ENCODE measurements at places on chromosomes 6 and 20.

DNA sequence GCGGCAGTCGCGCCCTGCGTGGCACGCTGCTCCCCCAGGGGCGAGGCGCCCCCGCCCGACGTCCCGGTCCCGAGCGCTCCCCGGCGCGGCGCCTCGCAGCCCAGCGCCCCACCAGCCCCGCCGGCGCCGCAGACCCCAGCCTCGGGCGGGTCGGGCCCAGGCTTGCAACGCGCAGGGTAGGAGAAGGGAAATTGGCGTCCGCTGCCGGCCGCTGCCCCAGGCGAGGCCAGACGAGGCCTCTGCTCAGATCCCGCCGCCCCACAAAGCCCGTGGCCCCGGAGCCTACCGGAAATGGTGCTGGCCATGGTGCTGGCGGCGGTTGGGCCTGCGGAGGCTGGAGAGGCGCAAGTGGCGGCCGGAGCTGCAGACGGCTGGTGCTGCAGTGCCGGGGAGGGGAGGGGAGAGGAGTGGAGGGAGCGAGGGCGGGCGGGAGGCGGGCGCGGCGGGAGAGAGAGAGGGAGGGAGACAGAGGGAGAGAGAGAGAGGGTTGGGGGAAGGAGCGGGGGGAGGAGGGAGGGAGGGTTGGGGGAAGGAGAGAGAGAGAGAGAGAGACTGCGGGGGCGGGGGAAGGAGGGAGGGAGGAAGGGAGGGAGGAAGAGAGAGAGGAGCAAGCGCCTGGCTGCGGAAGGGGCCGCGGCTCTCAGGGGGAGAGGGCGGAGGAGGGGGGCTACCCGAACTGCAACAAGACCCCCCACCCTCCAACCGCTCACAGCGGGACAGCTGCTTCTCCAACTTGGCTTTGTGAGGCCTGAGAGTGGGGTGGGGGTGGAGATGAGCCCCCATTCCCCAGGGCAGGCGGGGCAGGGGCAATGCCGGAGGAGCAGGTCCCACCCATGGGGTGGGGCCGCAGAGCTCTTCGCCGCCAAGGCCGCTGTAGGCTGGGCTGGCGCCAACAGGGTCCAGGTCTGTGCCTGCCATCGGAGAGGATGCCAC, at the start of gene STMN3:
TSS of gene STMN3 (minus strand) at position 384 of the 933 bp plus-strand sequence. CDS start at position 305, 79 bp downstream.
- peak; percentile 96 for DNase-seq

GRCh38 chr6:109229536-109229935, 134.2 kb downstream of the CEP57L1 start:
- DNase-seq: no peak

DNA sequence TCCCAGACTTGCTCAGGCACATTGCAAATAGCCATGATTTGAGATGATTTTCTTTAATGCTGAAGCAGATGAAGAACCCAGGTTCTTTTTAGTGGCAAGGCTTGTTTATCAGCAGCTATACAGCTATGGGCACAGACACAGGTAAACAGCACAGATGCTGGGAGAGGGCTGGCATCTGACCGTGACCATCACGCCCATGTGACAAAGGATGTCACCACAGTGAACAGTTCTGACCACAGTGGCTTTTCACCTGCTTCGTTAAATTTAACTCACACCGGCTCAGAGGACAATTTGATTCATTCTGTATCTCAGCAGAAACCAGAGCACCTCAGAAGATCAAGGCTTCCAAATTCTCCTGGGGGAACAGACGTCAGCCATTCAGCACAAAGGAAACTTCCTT, 142.6 kb downstream of the CDH26 start:
- DNase-seq: no peak

DNA sequence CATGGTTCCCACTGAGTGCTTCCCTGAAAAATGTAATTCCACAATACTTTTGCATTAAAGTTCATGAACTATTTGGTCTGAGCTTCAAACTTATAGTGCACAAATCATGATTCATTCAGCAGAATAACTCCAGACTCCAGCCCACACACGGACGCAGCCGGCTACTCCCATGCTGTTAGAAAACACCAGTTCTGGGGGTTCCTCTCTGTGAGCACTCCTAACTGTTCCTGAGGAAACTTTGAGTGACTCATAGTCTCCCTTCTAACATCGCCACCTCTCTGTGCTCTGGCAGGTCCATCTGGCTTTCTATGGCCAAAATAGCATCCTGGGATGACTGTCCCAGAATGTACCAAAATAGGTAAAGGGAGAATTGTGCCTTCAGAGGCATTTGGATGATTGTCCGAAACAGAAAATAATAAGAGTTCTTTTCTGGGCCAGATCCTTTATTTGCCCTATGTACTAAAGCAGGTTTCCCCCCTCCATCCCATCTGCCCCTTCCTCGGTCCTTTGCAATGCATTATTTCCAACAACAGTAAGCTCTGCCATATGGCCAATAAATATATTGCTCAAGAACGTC, 32.3 kb upstream of the LY86 start:
- DNase-seq: no peak

DNA sequence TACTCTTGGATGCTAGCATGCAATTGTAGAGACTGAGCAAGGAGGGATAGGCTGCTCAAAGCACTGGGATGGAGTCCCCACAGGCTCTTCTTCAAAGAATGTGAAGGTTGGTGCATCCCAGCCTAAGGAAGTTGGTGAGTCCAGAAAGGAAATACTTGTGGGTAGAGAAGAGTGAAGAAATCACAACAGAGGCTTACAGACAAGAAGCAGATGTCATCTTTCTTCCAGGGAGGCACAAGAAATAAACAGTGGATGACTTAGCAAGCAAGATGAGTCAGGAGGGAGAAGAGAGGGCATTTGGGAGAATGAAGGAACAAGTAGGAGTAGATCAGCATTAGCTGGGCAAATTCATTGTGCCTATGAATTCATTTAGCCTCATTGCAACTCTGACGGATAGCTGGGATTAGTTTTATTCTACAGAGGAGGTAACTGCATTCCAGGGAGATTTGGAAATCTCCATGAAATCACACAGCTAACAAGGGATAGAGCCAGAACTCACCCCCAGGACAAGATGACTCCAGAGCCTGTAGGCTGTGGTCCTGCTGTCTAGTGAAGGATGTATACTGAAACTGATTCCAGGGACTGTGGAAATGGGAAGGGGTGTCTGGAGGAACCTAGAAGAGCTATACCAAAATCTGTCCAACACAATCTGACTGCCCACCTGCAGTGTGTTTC, 125.8 kb upstream of the SPTLC3 start:
- DNase-seq: no peak

DNA sequence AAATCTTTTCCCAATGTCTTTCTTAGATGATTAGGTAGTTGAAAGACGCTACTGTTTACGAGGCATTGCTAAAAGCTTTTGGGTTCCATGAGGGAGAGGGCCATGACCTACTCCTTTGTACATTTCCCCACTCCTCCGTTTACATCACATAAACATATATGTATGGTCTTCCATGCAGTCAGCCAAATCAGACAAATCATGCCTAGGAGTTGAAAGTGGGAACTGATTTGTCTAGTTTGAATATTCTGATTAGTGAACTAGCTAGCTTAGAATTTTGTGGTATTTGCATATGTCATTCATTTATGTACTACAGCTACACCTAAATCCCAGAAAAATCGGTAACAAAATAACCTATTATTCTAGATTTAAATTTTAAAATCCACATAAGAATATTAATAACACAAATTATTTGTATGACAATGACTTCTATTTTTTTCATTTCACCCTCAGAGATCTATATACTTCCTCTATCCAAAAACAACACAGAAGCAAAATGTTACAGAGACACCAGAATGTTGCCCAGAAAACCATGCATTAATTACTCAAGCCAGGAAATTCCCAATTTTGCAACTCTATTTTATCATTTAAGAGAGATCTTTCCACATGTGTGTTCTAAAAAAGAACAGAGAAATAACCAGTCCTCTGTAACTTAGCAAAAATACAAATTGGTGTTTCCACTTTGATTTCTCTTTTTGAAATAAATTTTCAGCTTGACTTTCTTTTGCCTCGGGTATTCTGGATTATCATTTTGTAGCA, 231.9 kb downstream of the LAMA2 start:
- no peak for DNase-seq

- no peak for DNase-seq
Observed at GRCh38 chr6:84193114-84193708, 34.2 kb downstream of the CEP162 start.

DNA sequence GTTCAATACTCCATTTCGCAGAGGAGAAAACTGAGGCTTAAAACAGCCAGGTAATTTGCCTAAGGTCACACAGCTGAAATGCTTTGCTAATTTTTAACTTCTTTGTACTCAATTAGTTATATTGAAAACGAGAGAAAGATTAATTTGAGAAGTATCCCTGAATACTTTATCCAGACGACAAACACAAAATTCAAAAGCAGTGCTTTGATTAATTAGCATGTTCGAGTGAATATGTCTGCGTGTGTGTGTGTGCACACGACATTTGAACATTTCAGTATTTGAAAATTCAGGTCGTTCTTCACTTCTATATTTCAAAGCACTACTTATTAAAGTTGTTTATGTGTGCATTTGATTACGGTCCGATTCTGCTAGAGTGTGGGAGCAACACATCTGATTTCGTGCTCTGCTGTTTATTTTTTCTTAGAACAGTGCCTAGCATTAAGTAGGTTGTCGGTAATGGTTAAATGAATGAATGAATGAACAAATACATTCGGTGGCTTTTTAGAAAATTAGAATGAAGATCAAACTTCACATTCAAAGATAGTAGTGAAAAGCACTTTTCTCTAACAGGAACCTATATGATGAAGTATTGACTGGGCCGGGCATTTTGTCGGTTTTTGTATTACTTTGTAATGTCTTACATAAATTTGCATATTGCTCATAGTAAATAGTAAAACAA, 36.9 kb upstream of the SYNCRIP start:
- DNase-seq: no peak

GRCh38 chr6:75525682-75526081, 32.1 kb upstream of the FILIP1 start:
- DNase-seq: no peak

DNA sequence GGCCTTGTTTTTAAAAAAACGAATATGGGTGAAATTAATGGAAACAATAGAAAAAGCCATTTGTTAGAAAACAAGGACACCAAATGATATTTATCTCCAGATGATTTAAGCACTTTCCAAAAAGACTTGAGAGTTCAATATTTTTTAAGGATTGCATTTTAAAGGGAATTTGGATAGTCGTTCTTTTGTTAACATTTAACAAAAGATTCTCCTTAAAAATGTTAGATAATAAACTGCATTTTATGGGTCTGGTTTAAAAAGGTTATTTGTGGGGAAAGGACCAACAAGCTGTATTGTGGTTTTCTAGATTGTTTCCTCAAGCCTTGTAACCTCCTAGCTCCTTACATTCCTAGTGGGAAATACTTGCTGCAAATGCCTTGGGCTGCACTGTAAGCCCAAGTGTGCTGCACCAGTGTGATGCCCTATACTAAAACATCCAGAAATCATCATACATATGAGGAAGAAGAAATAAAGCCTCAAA, 1.5 kb upstream of the PHIP start:
- DNase-seq: peak; percentile 14

DNA sequence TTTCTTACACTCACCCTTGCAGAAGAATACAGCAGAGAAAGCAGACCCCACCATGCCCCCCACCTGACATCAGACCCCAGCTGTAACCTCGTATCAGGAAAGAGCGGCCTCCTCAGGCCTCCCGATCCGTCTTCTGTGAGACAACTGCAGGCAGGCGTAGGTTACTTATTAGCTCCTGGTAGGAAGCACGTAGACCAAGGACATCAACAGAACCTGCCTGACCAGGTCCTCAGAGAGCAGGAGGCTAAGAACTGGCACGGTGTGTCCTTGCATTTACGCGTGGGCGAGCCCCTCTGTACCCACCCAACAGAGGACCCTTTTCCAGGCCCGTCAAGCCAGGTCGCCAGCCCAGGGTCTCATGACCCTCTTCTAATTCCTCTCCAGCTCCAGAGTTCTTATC, 51.0 kb downstream of the ABHD12 start:
- DNase-seq: no peak

- no peak for DNase-seq
Observed at GRCh38 chr6:43523284-43523683, 6.4 kb downstream of the POLR1C start.

GRCh38 chr20:57153238-57153905, 113.1 kb downstream of the BMP7 start:
- no peak for DNase-seq

DNA sequence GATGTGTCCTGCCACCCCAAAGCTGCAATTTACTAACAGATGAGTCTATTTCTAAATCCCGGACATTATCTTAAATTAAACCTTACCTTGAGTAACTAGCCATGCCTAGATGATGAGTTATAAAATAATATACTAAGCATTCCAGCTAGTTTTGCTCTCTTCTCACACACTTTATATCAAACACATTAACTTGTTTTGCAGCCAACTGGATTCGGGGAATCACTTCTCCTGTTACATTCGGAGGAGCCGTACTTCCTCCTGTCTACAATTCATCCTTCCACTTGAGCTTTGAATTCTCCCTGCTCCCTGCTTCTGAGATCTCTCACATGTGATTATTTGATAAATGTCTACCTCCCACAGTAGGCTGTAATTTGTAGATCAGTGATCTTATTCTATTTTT, 420.1 kb downstream of the GJA1 start:
- DNase-seq: no peak

DNA sequence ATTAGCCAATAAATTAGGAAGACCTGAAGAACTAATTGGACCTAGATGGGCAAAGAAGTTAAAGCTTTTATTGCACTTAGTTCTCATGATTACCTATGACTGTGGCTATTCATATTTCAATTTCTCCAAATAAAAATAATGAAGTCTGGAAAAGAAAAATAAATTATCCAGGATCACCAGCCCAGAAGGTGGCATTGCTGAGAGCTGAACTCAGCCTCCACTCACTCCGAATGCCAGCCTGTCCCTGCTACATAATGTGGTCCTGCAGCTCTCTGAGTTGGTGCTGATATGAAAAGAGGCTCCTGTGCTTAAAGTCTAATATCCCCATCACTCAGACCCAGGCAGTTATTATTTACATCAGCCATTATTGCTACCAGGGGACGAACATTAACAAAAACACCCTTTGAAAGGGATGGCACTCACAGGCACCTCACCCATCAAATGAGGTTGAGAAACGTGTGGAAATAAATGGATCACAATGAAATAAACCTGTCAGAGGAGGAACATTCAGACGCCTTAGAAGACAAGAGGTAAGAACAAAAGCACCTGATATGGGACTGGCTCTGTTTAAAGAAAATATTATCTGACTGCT, 649.7 kb upstream of the CHD6 start:
- no peak for DNase-seq

GRCh38 chr6:133042550-133043120, 198.5 kb upstream of the EYA4 start:
- no peak for DNase-seq

DNA sequence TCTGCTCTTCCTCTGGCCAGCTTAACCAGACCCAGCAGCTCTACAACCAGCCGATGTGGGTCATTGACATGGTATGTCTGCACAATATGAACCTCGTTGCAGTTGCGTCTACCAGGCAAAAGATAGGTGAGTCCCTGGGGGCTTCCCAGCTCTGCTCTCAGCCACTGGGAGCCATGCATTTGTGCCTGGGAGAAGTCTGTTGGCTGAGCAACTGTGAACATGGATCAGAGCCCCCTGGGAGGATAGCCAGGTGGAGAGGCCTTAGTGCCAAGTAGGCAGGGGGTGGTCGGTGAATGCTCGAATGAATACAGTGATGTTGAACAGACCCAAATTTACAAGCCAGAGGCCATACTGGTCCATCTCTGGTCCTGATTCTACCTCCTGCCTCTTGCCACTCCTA, 30.6 kb downstream of the EFCAB8 start:
- no peak for DNase-seq
